Stimulated activated CD8-positive, alpha-beta memory T cell treated with anti-CD3 and anti-CD28 coated beads, Interleukin-12 subunit alpha, Interleukin-12 subunit beta, amount 100 ng/mL, for 4 hours (primary cell): ENCODE measurements at places on chromosomes 12 and 14.

DNA sequence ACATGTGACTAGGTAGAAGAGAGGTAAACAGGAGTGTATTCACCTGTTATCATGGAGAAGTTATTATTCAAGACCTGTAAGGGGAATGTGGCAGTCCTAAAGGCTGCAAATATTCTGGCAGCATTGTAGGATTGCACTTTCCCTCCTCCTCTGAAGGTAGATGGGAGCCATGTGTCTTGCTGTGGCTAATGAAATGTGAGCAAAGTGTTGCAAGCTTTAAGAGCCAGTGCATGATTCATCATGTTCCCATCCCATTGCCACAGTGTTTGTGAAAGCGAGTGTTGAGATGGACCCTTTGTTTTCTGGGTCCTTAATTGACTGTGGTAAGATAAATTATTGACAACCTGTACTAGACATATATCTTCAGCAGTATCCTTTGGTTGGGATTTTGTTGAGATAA is 128.7 kb downstream of the RGS6 start:
- DNase-seq: no peak

GRCh38 chr12:80189241-80189640 is 89.9 kb downstream of the OTOGL start:
- no peak for DNase-seq

DNA sequence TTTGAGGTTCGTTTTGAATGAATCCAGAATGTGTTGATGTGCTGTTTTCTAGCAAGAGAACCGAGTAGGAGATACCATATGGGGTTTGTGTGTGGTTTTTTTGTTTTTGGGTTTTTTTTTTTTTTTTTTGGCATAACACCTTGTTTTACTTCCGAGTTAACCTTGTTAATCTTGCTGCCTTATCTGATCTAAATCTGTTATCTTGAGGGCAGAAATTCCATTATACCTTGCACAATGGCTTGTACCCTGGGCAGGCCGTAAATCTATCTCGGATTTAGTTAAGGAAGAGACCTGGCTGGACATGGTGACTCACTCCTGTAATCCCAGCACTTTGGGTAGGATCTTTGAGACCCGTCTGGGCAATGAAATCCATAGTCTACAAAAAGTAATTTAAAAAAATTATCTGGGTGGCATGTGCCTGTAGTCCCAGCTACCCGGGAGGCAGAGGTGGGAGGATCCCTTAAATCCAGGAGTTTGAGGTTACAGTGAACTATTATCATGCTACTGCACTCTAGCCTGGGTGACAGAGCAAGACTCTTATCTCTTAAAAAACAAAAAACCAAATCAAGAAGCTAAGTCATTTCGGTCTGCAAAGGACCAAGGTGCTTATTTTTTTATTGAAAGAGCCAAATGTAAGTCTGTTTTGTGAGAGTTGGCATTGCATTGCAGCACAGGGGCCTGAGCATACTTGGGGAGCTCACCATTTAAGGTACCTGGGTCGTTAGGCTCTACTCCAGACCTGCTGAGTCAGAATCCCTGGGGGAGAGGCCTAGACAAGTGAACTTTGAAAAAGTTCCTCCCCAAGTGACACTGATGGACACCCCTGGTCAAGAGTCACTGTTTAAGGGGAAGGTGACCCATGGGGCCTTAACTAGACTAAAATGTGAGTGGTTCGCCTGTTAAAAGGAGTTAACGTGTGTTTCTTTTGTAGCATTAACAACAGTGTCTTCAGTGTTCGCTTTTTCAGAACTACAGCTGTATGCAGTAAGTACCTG is 6.7 kb downstream of the DLST start:
- no peak for DNase-seq

DNA sequence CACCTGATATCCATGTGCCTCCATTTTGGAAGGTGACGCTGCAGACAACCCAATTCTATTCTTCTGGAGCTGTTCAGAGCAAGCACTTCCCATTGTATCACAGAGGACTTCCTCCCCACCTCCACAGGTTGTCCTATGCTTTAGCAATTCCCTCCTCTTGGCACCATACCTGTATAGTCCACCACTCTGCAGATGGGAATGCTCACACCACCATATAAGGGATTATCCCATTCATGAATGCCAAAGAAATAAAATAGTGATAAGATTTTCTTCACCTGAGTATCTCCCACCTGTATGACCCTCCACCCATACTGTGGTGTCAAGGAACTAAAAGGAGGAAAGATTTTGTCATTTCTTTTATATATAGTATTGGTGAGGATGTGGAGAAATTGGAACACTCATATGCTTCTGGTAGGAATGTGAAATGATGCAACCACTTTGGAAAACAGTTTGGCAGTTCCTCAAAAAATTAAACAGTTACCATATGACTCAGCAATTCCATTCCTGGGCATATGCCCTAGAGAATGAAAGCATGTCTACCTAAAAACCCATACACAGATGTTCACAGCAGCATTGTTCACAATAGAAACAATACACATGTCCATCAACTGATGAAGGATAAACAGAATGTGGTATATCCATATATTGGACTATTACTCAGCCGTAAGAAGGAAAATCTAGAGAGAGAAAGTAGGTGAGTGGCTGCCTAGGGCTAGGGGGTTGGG is 75.2 kb downstream of the FIGNL2 start:
- DNase-seq: no peak

- no peak for DNase-seq
Measured at GRCh38 chr12:16555630-16556029, 50.3 kb downstream of the LMO3 start.

GRCh38 chr14:85948153-85948552 is 418.2 kb downstream of the FLRT2 start:
- no peak for DNase-seq
